ENCODE measurements at places on chromosomes 2 and 18.

DNA sequence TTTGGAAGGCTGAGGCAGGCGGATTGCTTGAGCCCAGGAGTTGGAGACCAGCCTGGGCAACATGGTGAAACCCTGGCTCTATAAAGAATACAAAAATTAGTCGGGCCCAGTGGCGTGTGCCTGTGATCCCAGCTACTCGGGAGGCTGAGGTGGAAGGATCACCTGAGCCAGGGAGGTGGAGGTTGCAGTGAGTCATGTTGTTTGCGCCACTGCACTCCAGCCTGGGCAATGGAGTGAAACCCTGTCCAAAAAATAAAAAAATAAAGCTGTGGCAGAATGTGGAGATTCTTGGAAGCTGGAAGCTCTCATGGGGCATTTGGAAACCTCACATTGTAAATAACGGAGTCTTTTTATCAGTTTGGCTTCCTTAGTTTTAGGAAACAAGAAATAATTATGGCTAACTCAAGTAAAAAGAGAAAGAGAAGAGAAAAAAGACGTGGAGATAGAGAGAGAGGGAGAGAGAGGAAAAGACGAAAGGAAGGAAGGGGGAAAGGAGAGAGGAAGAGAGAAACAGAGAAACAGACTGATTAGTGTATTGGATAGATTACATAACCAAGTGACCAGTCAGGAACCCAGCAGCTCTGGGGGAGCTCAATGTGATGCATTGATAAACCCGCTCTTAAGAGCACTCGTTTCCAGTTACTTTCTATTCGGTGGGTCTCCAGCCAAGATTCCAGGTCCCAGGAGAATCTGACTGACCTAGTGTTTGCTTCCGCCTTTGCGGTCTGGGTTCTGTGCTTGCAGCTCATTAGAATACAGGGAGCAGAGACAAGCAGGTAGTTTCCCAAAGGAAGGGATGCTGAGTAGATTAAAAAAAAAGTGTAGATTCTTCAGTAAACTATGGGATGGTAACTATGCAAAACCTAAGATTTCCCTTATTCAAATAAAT, 1.1 kb upstream of the SPAST start:
- DNase-seq = peak; percentile 86
- peak overlapping the region; percentile 69 for H3K4me3 ChIP-seq
- peaks cover 3% of the 10 kb centered on the region for H3K4me1 ChIP-seq
- H3K27me3 ChIP-seq = no peaks in the 10 kb centered on the region
- H3K27ac ChIP-seq = peak overlapping the region; percentile 98
- H3K36me3 ChIP-seq = peaks cover 4% of the 10 kb centered on the region

GRCh38 chr2:16040271-16041010, 100.1 kb downstream of the MYCN start:
- DNase-seq = peak; percentile 44
- H3K4me1 ChIP-seq = peaks cover 30% of the 10 kb centered on the region
- H3K36me3 ChIP-seq = no peaks in the 10 kb centered on the region
- no peak overlapping the region for H3K4me3 ChIP-seq
- H3K27ac ChIP-seq = no peak overlapping the region

DNA sequence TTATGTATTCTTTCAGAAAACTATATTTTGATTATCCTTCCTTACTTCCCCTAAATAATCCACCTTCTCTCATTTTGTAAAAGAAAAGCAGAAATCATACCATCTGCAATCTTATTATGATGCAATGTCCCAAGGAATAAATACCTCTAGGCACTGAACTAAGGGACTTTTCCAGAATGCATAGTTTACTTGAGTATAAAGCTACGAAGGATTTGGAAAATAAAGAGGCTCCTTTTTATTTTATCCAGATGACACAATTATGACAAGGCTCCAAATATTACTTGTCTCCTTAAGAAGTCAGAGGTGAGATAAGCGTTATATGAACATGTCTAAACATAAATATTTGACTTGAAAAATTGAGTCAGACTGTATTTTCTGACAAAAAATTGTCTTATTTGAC, 72.1 kb downstream of the COL3A1 start:
- no peak overlapping the region for H3K4me3 ChIP-seq
- H3K36me3 ChIP-seq = peaks cover 22% of the 10 kb centered on the region
- no peaks in the 10 kb centered on the region for H3K27me3 ChIP-seq
- H3K4me1 ChIP-seq = no peaks in the 10 kb centered on the region
- no peak overlapping the region for H3K27ac ChIP-seq

GRCh38 chr2:39529836-39530235, 92.8 kb upstream of the MAP4K3 start:
- no peak overlapping the region for H3K4me3 ChIP-seq
- H3K36me3 ChIP-seq = no peaks in the 10 kb centered on the region
- DNase-seq = no peak

- no peaks in the 10 kb centered on the region for H3K4me1 ChIP-seq
- no peaks in the 10 kb centered on the region for H3K36me3 ChIP-seq
- H3K27ac ChIP-seq = no peak overlapping the region
- no peak for DNase-seq
- no peaks in the 10 kb centered on the region for H3K27me3 ChIP-seq
These were observed 416.6 kb upstream of the MEX3C start for GRCh38 chr18:51614033-51614432.

- no peaks in the 10 kb centered on the region for H3K27me3 ChIP-seq
- no peak for DNase-seq
- H3K27ac ChIP-seq = no peak overlapping the region
- H3K36me3 ChIP-seq = no peaks in the 10 kb centered on the region
- no peak overlapping the region for H3K4me3 ChIP-seq
These were observed 46.6 kb upstream of the SERTAD2 start for GRCh38 chr2:64700133-64700809.

GRCh38 chr2:71704688-71705087, 251.3 kb downstream of the DYSF start:
- H3K27me3 ChIP-seq = peaks cover 3% of the 10 kb centered on the region
- peaks cover 45% of the 10 kb centered on the region for H3K4me1 ChIP-seq
- DNase-seq = no peak
- H3K27ac ChIP-seq = no peak overlapping the region
- no peaks in the 10 kb centered on the region for H3K36me3 ChIP-seq

Measured in muscle of leg (tissue), 16 donors.